Left ventricle myocardium inferior (tissue), 1 donor: ENCODE measurements at places on chromosomes 3 and 15.

DNA sequence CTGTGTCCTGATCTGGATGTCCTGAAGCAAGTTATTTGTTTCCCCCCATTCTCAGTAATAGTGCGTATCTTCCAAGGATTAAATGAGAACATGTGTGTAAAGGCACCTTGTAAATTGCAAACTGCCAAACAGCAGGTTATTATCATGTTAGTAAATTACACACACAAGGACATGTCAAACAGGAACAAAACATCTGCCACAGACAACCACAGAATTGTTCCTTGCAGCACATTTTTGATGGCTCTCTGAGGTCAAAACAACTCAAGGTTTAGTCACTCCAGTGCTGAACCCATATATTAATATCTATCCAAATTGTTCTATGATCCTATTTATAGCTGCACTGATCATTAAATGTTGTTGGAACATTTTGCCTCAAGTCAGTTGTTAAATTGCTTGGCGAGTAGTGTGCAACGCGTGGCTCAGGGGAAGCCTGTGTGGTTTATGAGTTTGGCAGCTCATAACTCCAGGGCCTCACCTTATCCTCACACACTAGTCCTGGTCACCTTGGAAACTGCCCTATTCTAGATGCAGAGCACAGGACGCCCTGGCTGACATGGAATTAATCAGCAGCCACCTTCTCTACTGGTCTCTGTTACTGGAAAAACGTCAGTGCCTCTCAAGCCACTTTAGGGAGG is 46.3 kb upstream of the CDV3 start:
- DNase-seq: no peak

DNA sequence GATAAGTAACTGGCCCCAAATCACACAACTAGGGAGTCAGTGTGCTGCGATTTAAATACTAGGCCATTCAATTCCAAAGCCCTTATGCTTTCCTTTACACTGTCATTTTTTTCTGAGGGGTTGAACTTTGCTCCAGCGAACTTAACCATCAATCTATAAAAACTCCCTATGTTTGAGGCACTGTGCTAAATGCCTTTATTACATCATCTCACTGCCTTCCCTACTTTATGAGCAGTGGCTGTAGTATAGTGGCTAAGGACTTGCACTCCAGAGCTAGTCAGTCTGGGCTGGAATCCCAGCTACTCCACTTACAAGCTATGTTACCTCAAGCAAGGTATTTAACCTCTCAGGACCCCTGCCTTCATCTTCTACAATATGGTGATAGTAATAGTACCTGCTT is 26.9 kb upstream of the WDR72 start:
- no peak for DNase-seq

GRCh38 chr15:90007076-90007460 is 5.9 kb downstream of the ZNF710 start:
- no peak for DNase-seq

DNA sequence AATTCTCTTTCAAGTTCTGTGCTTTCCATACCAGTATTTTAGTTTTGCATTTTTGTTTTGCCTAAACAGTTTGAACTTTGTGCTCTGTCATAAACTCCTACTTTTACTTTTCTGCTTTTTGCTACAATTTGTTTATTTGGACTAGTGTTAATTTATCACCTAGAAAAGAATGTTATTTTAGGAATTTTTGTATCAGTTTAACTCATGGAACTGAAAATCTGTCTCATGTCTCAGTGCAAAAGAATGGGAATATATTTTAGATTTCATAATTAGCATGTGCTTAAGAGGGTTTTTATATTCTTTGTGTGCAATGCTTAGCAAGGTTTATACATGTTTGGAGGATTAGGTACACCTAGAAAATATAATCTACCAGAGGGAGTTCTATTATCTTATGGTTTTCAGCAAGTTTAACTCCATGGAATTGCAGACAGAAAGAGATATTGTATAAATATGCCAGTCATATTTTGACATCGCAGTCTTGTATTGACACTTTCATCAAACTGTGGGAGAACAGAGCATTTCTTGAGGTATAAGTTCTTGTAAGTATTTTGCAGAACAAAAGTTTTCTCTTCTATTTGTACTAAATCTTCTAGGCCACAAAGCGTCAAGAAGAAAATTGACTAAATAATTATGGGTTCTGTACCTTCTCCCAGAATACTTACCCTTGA is 409.9 kb downstream of the RBMS3 start:
- DNase-seq: no peak

DNA sequence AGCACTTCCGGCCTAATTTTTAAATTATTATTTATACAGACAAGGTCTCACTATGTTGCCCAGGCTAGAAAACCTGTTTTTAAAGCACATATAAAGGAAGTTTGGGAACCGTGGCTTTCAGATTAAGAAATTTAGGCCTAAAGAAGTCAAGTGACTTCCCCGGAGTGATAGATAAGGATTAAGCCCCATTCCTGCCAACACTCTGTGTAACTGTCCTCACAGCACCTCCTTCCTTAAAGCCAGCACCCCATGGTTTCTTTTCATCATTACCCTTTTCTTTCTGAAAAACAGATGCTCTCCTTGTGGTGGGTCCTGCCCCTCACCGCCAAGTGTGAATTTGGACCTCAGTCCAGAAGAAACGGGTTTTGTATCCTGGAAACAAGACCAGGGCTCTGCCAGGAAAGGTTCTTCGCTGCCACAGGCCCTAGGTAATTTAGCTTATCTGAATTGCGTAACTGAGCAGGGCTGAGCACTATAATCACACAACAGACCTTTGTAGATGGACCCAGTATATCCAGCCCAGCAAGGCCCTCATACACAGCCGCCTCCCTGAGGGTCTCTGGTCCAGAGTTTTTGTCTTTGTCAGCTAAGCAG is 231.3 kb downstream of the PLCL2 start:
- no peak for DNase-seq

GRCh38 chr3:167996514-167996913 is 99.2 kb downstream of the GOLIM4 start:
- no peak for DNase-seq

DNA sequence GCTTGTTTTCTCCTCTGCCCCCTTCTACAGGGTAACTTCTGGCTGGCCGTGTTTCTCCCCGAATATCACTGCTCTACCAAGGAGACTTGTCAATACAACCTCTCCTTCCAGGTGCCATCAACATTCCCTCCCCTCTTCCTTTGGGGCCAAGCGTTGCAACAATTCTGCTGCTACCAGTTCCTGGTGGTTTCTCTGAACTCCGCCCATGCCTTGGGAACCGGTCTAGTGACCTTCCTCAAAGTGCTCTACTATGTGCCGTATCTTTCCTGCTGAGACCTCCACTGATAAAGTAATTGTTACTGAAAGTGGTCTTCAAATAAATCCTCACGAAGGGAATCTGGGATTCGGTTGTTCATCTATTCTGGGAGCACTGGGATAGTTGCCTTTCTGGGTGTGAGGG is 26.2 kb downstream of the PCSK6 start:
- no peak for DNase-seq

DNA sequence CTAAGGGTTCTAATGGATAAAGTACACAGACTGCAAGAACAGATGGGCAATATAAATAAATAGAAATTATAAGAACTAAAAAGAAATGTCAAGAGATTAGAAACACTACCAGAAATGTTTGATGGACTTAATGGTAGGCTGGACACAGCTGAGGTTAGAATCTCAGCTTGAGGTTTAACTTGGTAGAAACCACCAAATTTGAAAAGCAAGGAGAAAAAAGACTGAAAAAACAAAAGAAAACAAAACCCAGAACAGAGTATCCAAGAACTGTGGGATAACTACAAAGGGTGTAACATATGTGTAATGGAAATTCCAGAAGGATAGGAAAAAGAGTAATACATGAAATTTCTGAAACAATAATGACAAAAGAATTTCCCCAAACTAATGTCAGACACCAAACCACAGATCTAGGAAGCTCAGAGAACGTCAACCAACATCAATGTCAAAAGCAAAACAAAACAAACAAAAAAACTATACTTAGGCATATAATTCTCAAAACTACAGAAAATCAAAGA is 35.0 kb downstream of the RFX7 start:
- DNase-seq: no peak

GRCh38 chr3:15783361-15783969 is 14.3 kb downstream of the ANKRD28 start:
- no peak for DNase-seq

DNA sequence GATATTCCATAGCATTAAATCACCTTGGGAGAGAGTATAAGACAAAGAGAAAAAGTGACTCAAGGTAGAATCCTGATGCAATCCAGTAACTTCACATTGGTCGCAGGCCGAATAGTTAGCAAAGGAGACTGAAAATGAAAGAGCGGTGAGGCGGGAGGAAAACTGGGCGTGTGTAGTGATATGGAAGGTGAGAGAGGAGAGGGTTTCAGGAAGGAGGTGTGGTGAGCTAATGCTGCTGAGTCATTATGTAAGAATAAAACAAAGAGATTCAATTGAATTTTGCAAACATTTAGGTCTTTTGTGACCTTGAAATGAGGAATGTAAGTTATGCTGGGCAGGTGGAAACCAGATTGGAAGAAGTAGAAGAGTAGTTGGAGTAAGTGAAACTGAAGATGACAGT is 235.3 kb downstream of the C3orf38 start:
- DNase-seq: no peak

DNA sequence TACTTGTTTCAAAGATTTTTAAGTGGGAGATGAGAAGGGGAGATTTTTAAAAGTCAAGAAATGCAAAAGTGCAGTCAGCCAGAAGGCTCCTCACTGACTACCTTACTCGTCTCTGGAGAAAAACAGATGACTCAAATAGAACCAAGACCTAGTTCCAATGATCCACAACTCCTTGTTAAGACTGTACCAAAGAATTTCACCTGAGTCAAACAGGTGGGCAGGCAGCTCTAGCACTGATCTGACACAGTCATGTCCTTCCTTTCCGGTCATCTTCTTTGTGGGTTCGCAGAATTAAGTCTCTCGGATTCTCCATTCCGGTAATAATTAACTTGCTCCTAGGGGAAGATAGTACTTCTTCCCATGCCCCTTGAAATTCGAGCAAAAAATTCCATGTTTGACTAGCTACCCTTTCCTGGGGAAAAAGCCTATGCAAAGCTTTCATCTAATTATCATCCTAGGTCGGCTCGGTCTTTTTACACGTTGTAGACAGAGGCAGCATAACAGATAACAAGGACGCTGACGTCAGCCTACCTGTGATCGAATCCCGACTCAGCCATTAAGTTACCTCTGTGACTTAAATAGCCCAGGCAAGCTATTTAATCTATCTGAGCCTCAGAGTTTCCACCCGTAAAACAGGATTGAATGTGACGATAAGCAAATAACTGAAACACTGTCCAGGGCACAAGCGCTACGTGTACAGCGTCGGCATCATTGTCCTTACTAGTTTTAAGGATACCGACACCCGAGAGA is 758 bp downstream of the SELENOK start:
- no peak for DNase-seq

DNA sequence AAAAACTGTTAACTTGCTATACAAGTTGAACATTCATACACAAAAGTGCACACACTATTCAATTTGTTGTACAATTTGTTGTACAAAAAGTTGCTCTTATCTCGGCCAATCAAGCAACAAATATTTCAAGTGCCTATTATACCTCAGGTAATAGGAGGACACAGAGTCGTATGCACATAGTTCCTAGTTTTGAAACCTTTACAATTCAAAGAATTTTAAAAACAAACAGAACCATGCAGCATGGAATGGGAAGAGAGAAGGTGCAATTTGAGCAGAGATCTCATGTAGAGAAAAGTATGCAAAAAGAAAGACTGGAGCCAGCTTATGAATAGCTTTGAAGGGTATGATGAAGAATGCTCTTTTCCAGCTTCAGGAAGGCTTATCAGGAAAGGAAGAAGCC is 46.5 kb upstream of the ARPP19 start:
- DNase-seq: no peak

GRCh38 chr15:33358306-33358705 is 47.5 kb downstream of the RYR3 start:
- no peak for DNase-seq

DNA sequence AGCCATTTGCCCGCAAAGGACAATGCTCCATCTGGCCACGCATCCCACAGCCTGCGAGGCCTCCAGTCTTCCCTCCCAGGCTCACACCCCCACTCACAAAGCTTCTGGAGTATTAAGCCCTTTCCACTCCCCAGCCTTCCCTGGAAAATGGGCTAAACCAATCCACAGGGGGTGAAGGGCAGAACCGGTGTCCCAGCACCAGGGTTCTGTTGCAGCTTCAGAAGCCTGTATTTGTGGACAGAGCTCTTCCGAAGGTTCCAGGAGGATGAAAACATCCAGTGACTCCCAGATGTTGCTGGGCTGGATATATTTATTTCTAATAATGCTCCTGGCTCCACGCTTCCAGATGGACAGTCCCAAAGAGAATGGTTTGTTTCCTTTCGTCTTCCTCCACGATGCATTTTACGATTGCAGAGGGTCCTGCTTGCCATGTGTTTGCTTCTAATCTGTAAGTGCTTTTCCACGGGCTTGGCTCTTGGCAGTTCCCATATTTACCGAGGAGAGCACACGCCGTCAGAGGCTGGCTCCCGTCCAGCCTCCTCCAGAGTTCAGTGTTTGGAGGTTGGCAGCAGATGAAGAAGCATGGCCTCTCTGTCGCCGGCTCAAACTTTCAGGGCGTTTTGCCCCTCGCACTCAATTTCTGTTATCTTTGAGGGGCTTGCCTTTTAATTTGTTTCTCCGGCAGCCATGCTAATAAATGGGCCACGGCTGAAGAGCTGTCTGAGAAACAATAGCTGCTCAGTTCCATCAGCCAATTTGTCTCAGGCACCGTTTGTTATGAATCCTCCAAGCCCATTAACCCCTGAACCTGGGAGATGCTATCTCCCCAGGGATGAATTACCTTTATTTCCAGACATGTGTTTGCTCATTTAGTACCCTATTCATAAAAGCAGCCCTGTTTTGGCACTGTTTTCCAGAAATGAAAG is 367.9 kb upstream of the PROK2 start:
- DNase-seq: peak; percentile 75

DNA sequence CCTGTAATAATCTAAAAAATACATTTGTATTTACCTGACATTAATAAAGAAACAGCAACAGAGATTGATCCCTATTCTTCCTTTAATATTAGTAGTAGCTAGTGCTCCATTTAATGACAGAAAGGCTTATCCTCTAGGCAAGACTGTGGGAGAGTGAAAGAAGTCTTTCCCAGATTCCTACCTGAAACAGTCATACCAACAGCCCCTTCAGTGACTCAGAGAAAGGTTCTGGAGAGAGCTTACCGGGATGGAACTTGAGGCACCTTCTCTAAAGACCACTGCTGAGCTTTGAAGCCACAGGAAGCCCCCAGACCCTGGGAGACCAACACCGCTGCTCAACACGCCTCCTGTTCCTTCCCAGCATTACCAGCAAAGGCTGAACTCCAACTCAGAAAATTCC is 66.9 kb upstream of the FGF12 start:
- no peak for DNase-seq

DNA sequence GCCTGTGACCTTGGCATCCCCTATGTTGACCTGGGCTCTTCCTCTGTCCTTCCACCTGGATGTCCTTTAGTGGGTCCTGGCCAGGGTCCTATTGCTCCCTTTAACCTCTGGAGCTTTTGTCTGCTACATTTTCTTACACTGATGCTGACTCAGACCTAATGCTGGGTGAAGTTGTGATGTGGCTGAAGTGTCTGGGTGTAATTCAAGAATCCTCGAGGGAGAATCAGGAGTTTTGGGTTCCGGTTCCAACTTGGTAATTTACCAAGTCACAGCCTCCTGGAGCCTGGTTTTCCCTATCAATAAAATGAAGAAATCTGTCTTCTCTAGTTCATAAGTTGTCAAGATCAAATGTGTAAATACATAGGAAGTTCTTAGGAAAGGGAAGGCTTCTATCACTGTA is 25.6 kb downstream of the CEP19 start:
- DNase-seq: no peak

GRCh38 chr15:63263519-63263918 is 13.9 kb upstream of the APH1B start:
- DNase-seq: no peak

- DNase-seq: no peak
These were observed 510.1 kb upstream of the CFAP20DC start for GRCh38 chr3:59559721-59560435.
